ENCODE measurements at places on chromosomes 12 and 14.

GRCh38 chr12:3138941-3139511 lies 61.8 kb downstream of the TSPAN9 start:
- no peak for DNase-seq

DNA sequence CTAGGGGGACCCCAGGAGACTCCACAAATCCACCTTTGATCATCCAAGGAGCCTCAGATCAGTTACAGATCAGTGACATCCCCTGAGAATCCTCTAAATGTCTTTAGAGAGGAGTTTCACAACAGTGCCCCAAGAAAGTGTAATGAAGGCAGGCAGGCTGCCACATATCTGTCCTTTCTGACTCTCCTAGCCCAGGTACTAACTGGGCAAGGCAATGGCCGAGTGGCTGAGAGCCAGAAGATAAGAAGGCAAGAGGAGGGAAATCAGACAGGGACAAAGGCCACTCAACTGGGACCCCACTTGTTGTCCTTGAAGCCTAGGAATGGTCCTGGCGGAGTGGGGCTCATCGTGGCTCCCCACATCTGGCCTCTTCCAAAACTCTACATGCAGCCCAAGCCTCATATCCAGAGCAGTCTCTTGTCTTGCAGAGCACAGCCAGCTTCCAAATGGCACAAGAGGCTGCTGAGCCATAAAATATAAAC lies 11.6 kb downstream of the ACTN1 start:
- DNase-seq: no peak

GRCh38 chr12:57152639-57153038 lies 5.2 kb upstream of the LRP1-AS start:
- DNase-seq: no peak

GRCh38 chr12:121455766-121456420 lies 56.0 kb downstream of the RNF34 start:
- no peak for DNase-seq

GRCh38 chr14:33924566-33925100 lies 26.2 kb downstream of the EGLN3 start:
- DNase-seq: no peak

DNA sequence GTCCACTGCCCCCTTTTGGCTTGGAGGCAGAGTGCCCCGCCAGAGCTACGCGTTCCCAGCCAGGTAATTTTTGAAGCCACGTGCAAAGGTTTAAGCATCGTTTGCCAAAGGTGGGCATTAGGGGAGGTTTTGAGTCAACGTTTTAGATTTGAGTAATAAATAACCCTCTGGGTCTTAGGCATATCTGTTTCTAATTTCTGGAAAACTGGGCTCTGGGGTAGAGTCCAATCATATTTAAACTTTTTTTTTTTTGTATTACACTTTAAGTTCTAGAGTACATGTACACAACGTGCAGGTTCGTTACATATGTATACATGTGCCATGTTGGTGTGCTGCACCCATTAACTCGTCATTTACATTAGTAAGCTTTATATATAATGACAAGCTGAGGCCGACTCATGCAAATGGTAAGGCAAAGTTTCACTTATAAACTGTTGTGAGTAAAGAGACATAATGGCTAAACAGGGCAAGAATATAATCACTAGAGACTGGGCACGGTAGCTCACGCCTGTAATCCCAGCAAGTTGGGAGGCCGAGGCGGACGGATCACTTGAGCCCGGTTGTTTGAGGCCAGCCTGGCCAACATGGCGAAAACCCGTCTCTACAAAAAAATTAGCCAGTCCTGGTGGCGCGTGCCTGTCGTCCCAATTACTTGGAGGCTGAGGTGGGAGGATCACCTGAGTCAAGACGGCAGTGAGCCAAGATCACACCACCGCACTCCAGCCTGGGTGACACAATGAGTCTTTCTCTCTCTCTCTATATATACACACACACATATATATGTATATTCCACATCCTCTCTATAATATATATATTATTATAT lies 491 bp upstream of the NR2C1 start:
- no peak for DNase-seq

GRCh38 chr14:97319691-97320090 lies 522.5 kb downstream of the VRK1 start:
- DNase-seq: no peak

DNA sequence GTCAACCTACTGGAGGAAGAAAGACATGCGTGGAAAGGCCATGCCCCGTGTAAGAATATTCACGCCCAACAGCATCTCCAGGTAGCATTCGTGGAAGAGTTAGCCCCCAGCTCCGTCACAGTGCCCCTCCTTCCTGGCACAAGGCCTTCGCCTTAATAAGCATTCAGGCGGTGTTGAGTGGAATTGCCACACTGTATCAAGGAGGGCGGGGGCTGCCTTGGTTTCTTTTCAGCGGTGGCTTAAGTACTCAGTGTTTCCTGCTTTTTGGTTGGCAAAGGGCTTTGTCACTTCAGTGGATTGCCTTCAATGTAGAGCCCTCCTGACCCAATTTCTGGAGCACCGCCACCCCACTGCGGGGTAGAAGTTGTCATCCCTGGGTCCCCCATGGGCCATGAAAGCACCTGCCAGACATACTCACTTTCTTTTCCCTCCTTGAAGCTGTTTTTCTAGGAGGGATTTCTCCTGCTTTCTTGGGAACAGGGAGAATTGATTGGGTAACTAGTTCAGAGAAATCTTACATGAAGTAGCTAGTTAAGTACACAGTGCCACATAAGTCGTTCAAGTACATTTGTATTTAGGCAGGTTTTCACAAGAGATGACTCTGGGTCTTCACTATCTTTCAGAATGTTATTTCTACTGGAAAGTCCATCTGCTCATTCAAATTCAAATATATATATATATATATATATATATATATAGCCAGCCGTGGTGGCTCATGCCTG lies 65.5 kb upstream of the STON2 start:
- no peak for DNase-seq

DNA sequence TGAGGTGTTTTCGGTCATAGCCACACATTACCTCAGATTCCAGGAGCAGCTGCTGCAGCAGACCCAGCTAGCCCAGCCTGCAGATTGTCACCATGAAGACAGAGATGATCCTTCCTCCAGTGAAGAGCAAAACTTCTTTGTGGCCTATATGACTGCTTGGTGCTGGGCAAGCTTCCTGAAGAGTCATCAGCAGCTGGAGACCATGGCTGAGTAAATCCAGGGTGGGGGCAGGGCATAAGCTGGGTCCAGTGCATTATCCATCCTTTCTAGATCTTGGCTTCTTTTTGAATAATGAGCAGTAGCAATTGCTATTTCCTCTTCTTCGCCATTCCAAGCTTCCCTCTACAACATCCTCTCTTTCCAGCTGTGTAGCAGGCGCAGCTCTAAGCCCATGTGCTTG lies 373.1 kb upstream of the DDHD1 start:
- no peak for DNase-seq

- no peak for DNase-seq
Observed at GRCh38 chr14:54368291-54368690, 28.5 kb upstream of the CDKN3 start.

GRCh38 chr14:48991141-48991540 lies 595.0 kb downstream of the RPS29 start:
- DNase-seq: no peak

- DNase-seq: no peak
Observed at GRCh38 chr12:64877363-64878004, 53.0 kb downstream of the TBC1D30 start.

GRCh38 chr14:34137001-34137745 lies 186.3 kb upstream of the EGLN3 start:
- DNase-seq: no peak

- peak; percentile 60 for DNase-seq
Observed at GRCh38 chr12:25386831-25387731, 136.4 kb upstream of the KRAS start.

- DNase-seq: no peak
Observed at GRCh38 chr14:97920201-97920600, 1123.0 kb downstream of the VRK1 start.

DNA sequence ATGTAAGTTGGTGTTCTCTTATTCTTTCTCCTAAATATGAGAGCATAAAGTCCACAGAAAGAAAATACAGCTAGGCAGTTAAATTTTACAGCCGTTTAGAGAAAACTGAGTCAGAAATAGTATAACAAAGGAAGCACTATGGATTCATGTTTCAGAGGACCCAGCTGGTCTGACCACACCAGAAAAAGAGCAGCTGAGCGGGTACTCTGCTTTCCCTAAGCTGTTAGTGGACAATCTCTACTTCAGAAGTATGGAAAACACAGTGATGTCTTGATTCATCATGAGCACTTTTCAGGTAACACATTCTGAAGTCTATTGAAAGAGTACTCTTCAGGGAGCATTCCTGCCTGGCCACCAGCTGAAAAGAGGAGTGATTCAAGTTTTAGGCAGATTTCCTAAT lies 12.4 kb downstream of the PPM1H start:
- DNase-seq: no peak

- DNase-seq: no peak
Observed at GRCh38 chr12:128818065-128819022, 5.4 kb downstream of the SLC15A4 start.
